B cell (primary cell): ENCODE measurements at places on chromosomes 5 and 9. TPM values are rescaled to one million over a fixed set of nuclear protein-coding genes. Genes with fewer than 3 reads are reported as not detected.

The LCN12 gene
- total RNA-seq, result 1.9 and 2.6 TPM in 2 replicates

The SPATA31D4 gene
- total RNA-seq, result not detected in 2 replicates

The SLC6A18 gene
- total RNA-seq, result not detected in 2 replicates

The AIF1L gene
- total RNA-seq, result not detected in 2 replicates

The CWC27 gene
- total RNA-seq, result 27.5 and 30.5 TPM in 2 replicates

The FGF1 gene
- total RNA-seq, result not detected in 2 replicates

The SLC36A3 gene
- total RNA-seq, result not detected in 2 replicates

The ADAMTS12 gene
- not detected in 2 replicates for total RNA-seq

The TTLL11 gene
- 3.8 and 3.9 TPM in 2 replicates for total RNA-seq

The FBXO10 gene
- total RNA-seq, result 67.3 and 68.0 TPM in 2 replicates

The EEIG1 gene
- 245 and 267 TPM in 2 replicates for total RNA-seq

The TMEM38B gene
- total RNA-seq, result 29.6 and 35.2 TPM in 2 replicates

The PCDHB14 gene
- total RNA-seq, result 0.10 TPM in 1 of 2 replicates, not detected in the other

GRCh38 chr5:159878988-159879471 is 37.3 kb upstream of the ADRA1B start:
- DNase-seq, result no peak

DNA sequence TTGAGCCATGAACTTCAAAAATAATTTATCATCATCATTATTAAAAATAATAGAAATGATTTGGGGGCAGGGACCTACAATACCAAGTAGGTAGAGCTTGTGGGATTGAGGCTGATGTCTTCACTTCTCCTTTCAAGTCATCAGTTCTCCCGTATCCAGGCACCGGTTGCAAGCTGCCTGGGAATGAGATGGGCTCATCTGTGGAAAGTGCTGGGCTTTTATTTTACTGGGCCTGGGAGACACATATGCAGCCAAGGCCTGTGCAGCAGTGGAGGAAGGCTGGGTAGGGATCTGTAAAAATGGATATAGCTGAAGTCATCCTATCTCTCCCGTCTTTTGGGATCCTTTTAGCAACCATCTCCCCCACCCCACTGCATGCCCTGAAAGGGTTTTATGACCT is 284.1 kb upstream of the CLINT1 start:
- no peak for DNase-seq

- DNase-seq, result peak; percentile 72
These were observed 8.3 kb upstream of the ENC1 start for GRCh38 chr5:74648835-74649293.

DNA sequence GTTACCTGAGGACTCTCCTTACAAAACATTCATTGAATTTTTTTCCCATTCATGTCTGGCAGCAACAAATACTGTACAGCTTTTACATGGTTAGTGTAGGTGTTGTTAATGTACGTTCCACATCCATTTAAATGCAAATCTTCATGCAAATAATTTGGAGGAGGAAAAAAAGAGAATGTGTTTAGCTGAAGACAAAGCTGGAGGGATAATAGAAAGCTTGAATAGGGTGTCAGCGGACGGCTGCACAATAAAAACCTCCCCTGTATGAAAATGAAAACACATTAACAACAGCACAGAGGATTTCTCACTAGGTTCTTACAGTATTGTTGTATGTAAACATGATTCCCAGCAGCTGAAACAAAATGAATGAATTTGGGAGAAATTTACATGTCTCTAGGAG is 231.5 kb downstream of the ZNF608 start:
- DNase-seq, result no peak

GRCh38 chr9:8727191-8727590 is 927.6 kb upstream of the DMAC1 start:
- no peak for DNase-seq

DNA sequence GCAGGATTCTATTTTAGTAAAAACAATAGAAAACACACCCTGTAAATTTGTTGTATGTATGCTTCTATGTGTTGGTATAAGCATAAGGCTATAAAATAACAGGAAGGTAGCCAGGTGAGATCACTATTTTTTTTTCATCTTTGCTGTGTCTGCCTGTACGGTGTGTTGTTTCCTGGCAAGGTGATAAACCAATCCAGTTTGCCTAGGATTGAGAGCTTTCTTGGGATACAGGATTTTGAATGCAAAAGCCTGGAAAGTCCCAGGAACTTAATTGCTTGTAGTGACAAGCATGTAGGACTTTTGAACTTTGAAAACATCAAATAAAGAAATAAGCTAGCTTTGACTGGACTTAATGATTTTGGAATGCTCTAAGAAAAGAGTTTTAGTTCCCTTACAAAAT is 83.3 kb upstream of the RORB start:
- DNase-seq, result no peak

DNA sequence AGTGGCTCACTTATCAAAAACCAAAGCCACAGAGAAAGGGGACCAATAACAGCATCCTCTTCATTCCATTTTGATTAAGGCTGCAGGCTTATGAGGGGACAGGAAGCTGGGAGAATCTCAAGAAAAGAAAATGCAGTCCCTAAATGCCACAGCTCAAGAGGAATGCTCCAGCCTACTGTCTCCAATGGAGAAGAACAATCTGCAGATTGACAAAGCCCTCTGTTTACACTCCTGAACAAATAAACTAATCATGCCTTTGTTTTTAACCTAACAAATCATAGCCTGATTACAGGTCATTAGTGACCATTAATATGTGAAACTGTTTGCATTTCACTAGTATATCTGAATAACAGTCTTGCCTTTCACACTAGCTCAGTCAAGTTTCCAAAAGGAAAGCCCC is 26.5 kb downstream of the PPP2R2B start:
- no peak for DNase-seq

GRCh38 chr9:76615177-76615603 is 149.0 kb upstream of the PCA3 start:
- peak; percentile 27 for DNase-seq

DNA sequence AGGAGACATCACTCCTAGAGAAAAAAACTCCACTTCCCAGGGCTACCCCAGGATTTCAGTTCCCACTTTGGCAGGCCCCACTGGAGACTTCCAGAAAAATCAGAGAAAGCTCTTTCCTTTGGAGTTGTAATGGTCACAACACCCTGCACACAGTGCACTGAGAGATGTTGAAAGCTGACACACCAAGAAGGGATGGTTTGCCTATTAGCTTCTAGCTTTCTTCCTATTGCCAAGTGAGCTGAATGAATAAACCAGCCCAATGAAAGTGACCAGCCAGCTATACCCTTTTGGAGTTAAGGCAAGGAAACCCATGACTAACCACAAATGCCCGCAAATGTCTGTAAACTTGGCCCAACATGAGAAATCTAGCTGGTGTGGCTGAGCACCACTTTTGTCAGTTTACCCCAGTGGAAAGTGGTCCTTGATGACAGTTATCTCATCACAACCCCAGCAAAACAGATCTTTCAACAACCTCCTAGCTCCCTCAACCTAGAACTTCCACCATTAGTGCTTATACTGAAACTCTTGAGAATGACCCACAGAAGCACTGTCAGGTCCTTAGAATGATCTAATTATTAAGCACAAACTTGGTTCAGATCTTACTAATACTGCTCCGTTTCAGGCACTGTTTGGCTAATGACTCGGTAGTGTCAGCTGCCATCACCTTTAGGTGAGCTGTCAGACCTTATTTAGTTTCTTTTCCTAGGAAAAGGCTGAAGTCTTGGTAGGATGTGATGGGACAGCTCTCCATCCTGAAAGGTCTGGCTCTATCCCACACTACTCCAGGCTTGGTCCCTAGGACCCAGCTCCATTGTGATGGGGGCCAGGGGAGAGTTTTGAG is 11.2 kb downstream of the IRF1 start:
- DNase-seq, result peak; percentile 37

GRCh38 chr5:61906820-61907219 is 399.2 kb upstream of the KIF2A start:
- DNase-seq, result no peak

- DNase-seq, result no peak
These were observed 38.9 kb upstream of the UGCG start for GRCh38 chr9:111857555-111858211.

- DNase-seq, result no peak
These were observed 5.5 kb downstream of the ADAMTS12 start for GRCh38 chr5:33886283-33886682.

DNA sequence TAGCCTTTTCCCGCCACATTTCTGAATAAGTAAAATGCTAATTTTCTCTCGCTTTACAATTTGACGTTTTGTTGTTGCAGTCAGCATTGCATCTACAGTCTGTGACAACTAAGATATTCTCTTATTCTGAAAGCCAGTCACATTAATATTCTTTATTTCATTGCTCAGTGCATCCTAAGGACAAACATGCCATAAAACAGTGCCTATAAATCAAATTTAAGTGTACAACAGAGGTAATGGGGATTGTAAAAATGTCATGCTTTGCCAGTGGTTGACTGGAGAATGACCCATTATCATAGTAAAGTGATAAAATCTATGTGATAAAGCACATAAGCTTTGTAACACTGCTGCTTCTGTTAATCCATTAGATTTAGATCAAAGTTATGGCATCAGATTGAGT is 1850.0 kb upstream of the ACO1 start:
- no peak for DNase-seq

- DNase-seq, result no peak
These were observed 14.4 kb downstream of the ACER2 start for GRCh38 chr9:19423163-19423562.

- no peak for DNase-seq
These were observed 33.5 kb upstream of the SNAPC3 start for GRCh38 chr9:15389173-15389572.

DNA sequence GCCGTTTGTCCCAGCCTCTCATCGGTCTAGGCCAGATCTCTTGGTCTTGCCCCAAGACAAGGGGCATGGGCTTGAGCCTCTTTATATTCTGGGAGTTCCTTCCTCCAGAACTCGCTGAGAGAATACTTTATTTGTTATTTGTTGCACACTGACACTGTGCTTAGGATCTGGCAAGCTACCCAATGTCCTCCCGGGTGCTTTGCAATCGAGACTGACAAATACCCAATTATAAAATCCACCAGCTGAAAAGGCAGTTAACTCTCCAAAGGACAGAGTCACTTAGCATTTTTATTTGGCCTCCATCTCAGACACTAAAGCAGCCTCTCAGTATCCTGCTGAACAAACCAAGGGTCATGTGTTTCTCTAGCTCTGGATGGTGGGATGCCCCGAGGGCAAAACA is 500.2 kb upstream of the DAP start:
- no peak for DNase-seq

- DNase-seq, result peak; percentile 3
These were observed 185.0 kb upstream of the ELL2 start for GRCh38 chr5:96146675-96147074.
